ENCODE measurements at places on chromosomes 3 and 15.

GRCh38 chr15:87711026-87711425 is 545.5 kb downstream of the NTRK3 start:
- H3K4me1 ChIP-seq = no peaks in the 10 kb centered on the region
- no peaks in the 10 kb centered on the region for H3K36me3 ChIP-seq
- no peak overlapping the region for H3K27ac ChIP-seq
- no peak overlapping the region for H3K4me3 ChIP-seq

- no peak for DNase-seq
- peaks cover 10% of the 10 kb centered on the region for H3K36me3 ChIP-seq
- H3K27ac ChIP-seq = no peak overlapping the region
- H3K4me3 ChIP-seq = no peak overlapping the region
These were observed 6.1 kb downstream of the GLYCTK start for GRCh38 chr3:52293491-52294319.

- H3K27ac ChIP-seq = no peak overlapping the region
- no peak for DNase-seq
These were observed 64.2 kb upstream of the CFAP161 start for GRCh38 chr15:81069909-81070308.

DNA sequence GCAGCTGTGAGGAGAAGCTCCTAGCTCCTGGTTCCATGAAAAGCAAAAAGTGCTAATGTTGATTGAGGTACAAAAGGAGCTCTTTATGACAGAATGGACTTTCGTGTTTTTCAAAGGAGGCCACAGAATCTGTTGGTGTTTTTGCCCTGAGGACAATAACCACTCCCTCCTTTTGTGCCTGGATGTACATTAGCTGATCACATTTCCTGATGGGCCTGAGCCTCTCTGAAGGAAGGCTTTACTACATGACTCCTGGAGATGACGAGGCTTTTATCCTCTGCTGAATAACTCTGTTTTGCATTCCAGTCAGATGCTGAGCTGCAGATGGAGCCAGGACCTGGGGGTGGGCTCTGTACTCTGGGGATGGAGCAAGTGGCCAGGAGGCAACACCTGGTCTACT is 301.9 kb downstream of the CACNA2D3 start:
- no peak overlapping the region for H3K4me3 ChIP-seq
- H3K27ac ChIP-seq = no peak overlapping the region
- H3K36me3 ChIP-seq = no peaks in the 10 kb centered on the region
- no peaks in the 10 kb centered on the region for H3K4me1 ChIP-seq
- no peaks in the 10 kb centered on the region for H3K27me3 ChIP-seq

- H3K4me1 ChIP-seq = peaks cover 2% of the 10 kb centered on the region
- H3K27ac ChIP-seq = no peak overlapping the region
- H3K4me3 ChIP-seq = no peak overlapping the region
- peaks cover 4% of the 10 kb centered on the region for H3K36me3 ChIP-seq
- no peak for DNase-seq
- no peaks in the 10 kb centered on the region for H3K27me3 ChIP-seq
These were observed 35.7 kb downstream of the DNAH1 start for GRCh38 chr3:52351762-52352368.

GRCh38 chr3:64588380-64588779 is 99.4 kb downstream of the ADAMTS9 start:
- H3K4me1 ChIP-seq = no peaks in the 10 kb centered on the region
- no peak overlapping the region for H3K27ac ChIP-seq
- no peaks in the 10 kb centered on the region for H3K27me3 ChIP-seq
- H3K4me3 ChIP-seq = no peak overlapping the region
- DNase-seq = no peak

DNA sequence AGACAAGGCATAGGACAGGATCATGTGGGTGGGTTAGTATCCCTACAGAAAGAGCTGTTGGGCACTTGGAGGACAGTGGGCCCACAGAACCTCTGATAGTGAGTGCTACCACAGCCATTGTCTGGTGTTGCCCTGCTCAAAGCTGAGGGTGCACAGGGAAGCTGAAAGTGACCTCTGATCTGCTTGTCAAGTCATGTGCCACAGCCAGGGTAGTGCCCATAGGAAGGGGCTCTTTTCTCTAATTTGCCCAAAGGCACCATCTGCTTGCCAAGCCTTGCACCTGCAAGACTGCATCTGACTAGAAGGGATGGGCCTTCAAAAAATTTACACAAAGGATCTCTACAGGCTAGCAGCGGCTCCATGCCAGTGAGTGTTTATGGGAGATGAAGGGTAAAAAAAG is 87.4 kb upstream of the GSK3B start:
- DNase-seq = no peak
- no peaks in the 10 kb centered on the region for H3K36me3 ChIP-seq
- H3K27ac ChIP-seq = no peak overlapping the region
- no peak overlapping the region for H3K4me3 ChIP-seq

GRCh38 chr3:50357481-50357880 is 1.8 kb downstream of the TMEM115 start:
- peaks cover 20% of the 10 kb centered on the region for H3K36me3 ChIP-seq
- H3K4me3 ChIP-seq = peak overlapping the region; percentile 95

GRCh38 chr3:1037631-1038030 is 55.2 kb upstream of the CNTN6 start:
- no peak overlapping the region for H3K27ac ChIP-seq
- H3K27me3 ChIP-seq = no peaks in the 10 kb centered on the region
- no peak for DNase-seq
- no peak overlapping the region for H3K4me3 ChIP-seq
- H3K4me1 ChIP-seq = no peaks in the 10 kb centered on the region
- H3K36me3 ChIP-seq = no peaks in the 10 kb centered on the region

DNA sequence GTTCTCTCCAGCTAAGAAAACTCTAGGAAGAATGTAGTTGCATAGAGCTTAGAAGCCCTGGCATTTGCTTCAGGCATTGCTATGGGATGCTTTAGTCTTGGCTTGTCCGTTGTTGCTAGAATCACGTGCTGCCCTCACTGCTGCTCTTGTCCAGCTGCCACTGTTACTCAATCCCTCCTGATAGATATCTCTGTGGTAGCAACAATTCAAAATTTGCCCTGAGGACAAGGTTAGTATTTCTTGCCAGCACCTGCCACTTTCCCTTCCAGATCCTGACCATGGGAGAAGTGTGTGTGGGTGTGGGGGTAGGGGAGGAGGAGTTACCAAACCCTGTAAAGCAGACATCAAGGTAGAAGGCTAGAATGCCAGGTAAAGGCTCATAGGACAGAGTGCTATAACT is 113.8 kb downstream of the PPM1L start:
- no peak for DNase-seq
- H3K27ac ChIP-seq = no peak overlapping the region
- peaks cover 8% of the 10 kb centered on the region for H3K4me1 ChIP-seq
- H3K27me3 ChIP-seq = no peaks in the 10 kb centered on the region
- no peaks in the 10 kb centered on the region for H3K36me3 ChIP-seq

GRCh38 chr3:88032245-88032644 is 26.6 kb downstream of the CGGBP1 start:
- DNase-seq = no peak
- no peaks in the 10 kb centered on the region for H3K36me3 ChIP-seq
- H3K4me3 ChIP-seq = peak overlapping the region; percentile 40
- no peaks in the 10 kb centered on the region for H3K27me3 ChIP-seq

- peaks cover 91% of the 10 kb centered on the region for H3K4me1 ChIP-seq
- no peak overlapping the region for H3K4me3 ChIP-seq
- H3K27me3 ChIP-seq = no peaks in the 10 kb centered on the region
- no peak for DNase-seq
- H3K27ac ChIP-seq = peak overlapping the region; percentile 35
These were observed 31.6 kb downstream of the ANP32A start for GRCh38 chr15:68789091-68789490.

DNA sequence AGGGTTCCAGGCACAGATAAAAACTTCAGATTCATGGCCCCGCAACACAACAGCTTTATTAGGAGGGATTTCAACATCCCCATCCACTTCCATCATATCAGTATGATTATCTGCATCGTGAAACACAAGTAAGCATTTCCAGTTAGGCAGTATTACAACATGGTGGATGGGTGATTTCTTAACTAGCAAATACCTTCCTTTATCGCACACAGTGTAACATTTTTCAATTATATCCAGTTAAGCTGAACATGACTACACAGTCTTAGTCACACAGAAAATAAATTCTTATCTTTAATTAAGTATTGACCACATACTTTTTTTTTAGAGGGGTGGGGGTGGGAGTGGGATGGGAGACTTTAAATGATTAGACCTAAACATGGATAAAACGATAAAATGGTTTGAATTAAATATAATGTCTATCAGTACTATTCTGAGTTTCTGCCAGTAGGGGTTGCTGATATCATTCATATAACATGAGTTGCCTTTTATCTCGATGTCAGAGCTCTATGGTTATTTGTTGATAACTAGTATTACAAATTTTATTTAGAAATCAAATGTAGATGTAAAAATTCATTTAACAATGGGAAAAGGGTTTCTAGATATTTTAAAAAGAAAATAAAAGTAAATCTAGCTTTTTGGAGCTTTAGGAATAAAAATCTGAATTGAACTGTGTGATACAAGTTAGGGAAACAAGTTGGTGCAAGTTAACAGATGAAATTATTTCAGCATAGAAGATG is 146.6 kb downstream of the TBL1XR1 start:
- no peaks in the 10 kb centered on the region for H3K4me1 ChIP-seq
- H3K36me3 ChIP-seq = no peaks in the 10 kb centered on the region

DNA sequence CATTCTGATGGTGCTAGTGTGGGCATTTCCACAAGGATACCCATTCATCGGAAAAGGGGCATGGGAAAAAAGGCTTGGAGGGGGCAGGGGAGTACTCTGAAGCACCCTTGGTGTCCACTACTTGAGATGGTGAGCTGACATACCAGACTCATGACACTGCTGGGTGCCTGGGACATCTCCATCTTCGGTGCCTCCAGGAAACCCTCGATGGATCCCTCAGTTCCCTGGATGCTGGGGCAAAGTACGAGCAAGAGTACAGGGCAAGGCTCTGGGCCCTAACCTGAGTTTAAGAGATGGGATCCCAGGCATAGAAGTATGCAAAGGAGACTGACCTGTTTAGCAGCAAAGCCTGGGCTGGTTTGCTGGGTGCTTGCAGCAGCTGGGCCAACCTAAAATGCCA is 5.2 kb upstream of the IP6K1 start:
- DNase-seq = no peak
- no peaks in the 10 kb centered on the region for H3K27me3 ChIP-seq
- peaks cover 11% of the 10 kb centered on the region for H3K4me1 ChIP-seq
- no peak overlapping the region for H3K4me3 ChIP-seq
- H3K36me3 ChIP-seq = no peaks in the 10 kb centered on the region

DNA sequence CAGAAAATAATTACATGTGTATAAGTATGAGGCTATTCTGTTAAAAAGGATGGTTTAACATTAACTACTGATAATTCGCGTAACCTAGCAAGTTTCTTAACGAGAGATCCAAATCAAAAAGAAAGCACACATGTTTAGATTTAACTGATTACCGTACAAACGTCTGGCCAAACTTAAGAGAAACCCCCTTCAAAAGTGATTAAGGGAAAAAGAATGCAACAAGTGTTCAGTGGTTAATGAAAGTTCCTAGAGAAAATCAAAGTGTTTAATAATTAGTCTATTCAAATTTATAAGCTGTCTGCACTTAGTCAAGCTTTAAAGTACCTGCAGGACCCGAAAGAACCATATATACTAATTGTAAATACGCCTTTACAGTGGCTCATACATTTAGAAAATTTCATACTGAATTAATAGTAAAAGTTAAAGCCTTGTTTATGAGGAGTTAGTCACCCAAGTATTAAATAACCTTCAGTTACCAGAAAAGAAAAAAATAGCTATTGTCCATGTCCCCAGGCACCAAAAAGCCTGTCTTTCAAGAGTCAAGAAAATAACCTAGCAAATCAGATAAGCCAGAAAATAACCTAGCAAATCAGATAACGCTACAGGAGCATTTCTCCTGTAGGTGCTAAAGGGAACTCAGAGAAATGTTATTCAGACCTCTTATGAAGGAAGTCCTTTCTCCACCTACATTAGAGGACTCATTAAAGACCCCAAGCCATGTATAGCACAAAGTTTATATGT is 34.6 kb downstream of the ZNF589 start:
- no peaks in the 10 kb centered on the region for H3K36me3 ChIP-seq
- H3K27ac ChIP-seq = no peak overlapping the region
- H3K4me3 ChIP-seq = no peak overlapping the region
- peaks cover 4% of the 10 kb centered on the region for H3K4me1 ChIP-seq

DNA sequence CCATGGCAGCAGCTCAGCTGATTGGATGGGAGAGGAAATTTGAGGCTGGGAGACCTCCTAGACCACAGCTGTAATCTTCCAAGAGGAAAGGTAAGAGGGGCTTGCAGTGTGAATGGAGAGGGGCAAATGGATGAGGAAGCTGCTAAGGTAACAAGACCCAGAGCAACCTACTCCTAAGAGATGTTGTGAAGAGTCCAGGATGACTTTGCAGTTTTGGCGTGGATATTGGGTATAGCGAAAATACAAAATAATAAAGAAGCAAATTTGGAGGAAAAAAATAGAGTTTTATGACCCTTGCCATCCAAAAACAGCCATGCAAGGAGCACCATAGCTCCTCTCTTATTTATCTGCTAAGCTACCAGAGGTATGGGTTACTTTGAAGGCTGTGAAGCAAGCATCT is 186.6 kb downstream of the GREM1 start:
- no peak for DNase-seq
- H3K36me3 ChIP-seq = no peaks in the 10 kb centered on the region
- H3K27me3 ChIP-seq = no peaks in the 10 kb centered on the region
- H3K4me1 ChIP-seq = peaks cover 12% of the 10 kb centered on the region

- no peaks in the 10 kb centered on the region for H3K4me1 ChIP-seq
- no peaks in the 10 kb centered on the region for H3K36me3 ChIP-seq
- no peaks in the 10 kb centered on the region for H3K27me3 ChIP-seq
- no peak overlapping the region for H3K4me3 ChIP-seq
- no peak for DNase-seq
- no peak overlapping the region for H3K27ac ChIP-seq
These were observed 464.3 kb upstream of the RGMA start for GRCh38 chr15:93553167-93553935.

GRCh38 chr15:37105889-37106288 is 5.5 kb upstream of the MEIS2 start:
- no peaks in the 10 kb centered on the region for H3K36me3 ChIP-seq
- H3K4me3 ChIP-seq = no peak overlapping the region
- no peak for DNase-seq
- H3K4me1 ChIP-seq = peaks cover 28% of the 10 kb centered on the region
- peak overlapping the region; percentile 49 for H3K27ac ChIP-seq

DNA sequence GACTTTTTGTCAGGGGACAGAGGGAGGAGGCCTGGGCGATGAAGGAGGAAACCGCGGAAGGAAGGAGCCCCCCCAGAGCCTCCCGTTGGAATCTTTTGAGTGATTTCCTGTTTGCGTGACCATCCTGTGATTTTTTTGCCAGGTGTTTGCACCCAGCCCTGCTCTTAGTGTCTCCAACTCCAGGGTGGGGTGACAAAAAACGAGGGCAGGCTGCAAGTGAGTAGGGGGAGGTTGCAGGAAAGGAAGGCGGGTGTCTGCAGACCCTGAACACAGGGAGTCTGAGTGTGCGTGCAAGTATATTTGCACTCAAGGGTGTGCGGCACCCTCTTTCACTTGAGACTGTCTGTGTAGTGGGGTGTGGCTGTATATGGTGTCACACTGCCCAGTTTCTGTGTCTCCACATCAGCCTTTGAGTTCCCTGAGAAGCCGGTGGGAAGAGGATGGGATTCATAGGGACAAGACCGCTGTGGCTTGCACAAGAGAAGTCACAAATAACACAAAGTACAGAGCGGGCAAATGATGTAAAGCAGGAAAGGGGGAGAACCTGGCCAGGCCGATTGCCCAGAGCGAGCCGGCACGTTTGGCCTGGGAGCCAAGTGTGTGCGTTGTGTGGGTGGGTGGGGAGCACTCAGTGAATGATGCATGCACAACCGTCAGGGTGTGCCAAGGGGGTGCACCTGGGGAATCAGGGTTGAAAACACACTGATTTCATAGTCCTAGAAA is 6.6 kb downstream of the ISLR2 start:
- peaks cover 17% of the 10 kb centered on the region for H3K4me1 ChIP-seq
- peaks cover 17% of the 10 kb centered on the region for H3K27me3 ChIP-seq
- H3K27ac ChIP-seq = peak overlapping the region; percentile 77
- DNase-seq = no peak
- no peaks in the 10 kb centered on the region for H3K36me3 ChIP-seq
